ENCODE measurements at places on chromosomes 2 and 18.

DNA sequence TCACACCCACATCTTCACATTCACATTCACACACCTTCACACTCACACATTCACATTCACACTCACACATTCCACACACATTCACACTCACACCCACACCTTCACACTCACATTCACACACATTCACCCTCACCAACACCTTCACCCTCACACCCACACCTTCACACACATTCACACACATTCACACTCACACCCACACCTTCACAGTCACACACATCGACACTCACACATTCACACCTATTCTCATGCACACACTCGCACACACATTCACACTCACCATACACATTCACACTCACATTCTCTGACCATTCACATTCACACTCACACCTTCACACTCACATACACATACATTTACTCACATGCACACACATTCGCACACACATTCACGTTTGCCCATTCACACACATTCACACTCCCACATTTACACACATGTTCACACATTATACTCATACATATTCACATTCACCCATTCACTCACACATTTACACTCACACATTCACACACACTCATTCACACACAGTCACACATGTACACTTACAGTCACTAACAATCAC, 62.7 kb downstream of the BIN1 start:
- no peak for DNase-seq

- no peak for DNase-seq
Measured at GRCh38 chr2:169977530-169977929, 150.3 kb downstream of the UBR3 start.

- DNase-seq = no peak
Measured at GRCh38 chr2:239700686-239701345, 300.0 kb upstream of the HDAC4 start.

DNA sequence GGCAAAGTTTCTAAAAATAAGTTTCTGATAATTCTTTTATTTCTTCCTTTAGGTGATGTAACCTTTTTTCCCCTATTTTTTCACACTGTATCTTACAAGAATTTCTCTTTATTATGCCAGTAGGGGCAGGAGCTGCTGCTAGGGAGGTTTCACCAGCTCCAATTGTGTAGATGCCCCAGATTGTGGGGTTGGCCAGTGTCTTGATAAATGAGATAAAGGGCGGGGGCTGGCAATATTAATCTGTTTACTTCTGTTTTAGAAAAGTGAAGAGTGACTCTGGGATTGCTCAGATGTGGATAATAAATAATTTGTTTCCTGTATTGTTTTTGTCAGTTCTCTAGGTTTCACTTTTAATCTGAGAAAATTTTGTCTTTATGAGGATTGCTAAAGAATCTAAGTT, 190.4 kb downstream of the MC4R start:
- no peak for DNase-seq

GRCh38 chr2:219619235-219619634, 8.2 kb upstream of the SLC4A3 start:
- DNase-seq = no peak

- DNase-seq = no peak
Measured at GRCh38 chr2:122707224-122707824, 951.9 kb downstream of the TSN start.

- no peak for DNase-seq
Measured at GRCh38 chr2:37916512-37917082, 8.5 kb upstream of the RMDN2 start.

DNA sequence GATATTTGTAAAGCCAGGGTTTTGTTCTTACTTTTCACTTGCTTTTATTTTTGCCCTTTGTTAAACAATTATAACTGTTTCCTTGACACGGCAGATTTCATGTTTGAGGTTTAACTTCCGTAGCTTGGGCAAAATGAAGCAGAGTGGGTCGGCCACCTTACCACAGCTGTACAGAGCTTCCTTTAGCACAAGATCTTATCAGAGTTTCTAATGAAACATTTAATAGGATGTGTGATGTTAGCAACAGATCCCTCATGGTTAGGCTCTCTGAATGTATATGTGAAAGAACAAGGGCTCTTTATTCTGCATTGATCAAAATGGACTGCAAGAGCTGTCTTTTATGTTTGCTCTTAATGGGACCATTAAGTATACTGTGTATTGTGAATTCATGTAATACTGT, 22.3 kb downstream of the RNF125 start:
- no peak for DNase-seq

DNA sequence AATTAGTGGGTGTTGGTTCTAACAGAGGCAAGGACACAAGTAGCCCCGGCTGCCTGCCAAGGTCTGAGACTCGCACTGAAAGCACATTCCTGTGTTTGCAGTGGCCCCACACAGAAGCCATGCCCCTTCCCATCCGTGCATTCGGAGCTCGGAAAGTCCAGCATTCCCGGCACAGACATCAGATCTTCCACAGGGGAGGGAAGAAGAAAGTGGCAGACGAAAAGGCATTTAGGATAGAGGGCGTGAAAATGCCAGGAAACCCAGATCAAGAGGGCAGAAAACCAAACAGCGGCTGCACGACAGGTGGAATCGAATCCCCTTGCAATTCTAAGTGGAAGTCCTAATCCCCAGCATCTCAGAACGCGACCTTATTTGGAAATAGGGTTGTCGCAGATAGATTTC, 105.5 kb upstream of the ASB18 start:
- DNase-seq = no peak

GRCh38 chr18:26574958-26575864, 26.9 kb upstream of the KCTD1 start:
- no peak for DNase-seq

- no peak for DNase-seq
Measured at GRCh38 chr2:40361478-40361877, 90.4 kb downstream of the SLC8A1 start.

GRCh38 chr18:74334242-74334893, 18.7 kb downstream of the C18orf63 start:
- DNase-seq = no peak

DNA sequence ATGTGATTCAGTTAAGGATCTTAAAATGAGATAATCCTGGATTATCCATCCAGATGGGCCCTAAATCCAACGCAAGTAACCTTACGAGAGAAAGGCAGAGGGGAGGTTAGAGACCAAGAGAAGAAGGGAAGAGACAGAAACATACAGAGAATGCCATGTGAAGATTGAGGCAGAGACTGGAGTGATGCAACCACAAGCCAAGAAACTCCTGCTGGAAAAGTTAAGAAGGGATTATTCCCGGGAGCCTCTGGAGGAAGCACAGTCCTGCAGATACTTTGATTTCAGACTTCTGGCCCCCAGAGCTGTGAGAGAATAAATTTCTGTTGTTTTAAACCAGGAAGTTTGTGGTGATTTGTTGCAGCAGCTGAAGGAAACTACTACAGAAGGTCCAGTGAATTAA, 992.7 kb downstream of the BCL11A start:
- peak; percentile 9 for DNase-seq

DNA sequence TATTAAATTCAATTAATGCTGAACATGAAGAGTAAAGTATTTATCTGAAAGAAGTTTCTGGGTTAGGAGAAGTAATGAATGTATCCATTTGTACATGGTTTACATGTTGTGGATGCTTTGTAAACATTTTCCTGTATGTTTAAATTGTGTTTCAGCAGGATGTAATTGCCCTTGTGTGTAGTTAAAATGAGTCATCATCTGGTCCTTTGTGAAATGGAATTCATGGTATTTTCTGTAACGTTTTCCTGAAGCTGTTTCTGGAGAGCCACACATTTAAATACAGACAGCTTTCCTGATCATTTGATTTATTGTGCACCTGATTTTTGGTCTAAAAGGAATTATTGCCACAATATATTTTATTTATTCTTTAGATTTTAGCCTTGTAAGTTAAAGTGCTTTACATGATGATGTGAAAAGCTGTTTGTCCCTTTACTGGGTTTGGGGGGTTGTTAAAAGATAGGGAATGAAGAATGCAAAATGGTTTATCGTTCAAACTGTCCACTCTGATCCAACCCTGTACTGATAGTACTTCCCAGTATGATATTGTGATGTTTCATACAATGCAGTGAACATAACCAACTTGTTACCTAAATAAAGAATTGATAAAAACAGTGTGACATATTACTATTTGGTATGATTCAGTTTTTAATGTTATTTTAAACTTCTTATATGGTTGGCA, 41.7 kb upstream of the SLC3A1 start:
- peak; percentile 38 for DNase-seq

- DNase-seq = no peak
Measured at GRCh38 chr2:97733341-97734035, 20.1 kb downstream of the ZAP70 start.

DNA sequence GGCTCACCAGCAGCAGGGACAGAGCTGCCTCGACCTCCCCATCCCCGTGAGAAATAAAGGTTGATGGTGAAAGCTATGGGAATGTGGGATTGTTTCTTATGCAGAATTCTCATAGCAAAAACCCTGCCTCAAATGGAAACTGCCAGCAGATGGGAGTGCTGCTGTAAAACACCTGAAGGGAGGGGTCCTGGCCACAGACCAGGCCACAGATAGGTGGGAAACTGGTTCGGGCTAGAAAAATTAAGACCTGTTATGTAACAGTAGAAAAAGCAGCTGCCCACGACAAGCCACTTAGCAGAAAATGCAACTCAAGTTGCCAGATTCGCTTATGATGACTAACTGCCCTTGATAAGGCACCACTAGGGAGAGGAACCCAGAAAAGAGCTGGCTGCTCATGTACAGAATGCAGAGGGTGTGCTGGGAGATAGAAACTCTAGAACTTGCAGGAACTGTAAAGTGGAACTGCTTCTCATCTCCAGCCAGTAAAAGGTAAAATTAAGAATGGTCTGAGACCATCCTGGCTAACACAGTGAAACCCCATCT, 114.5 kb upstream of the SALL3 start:
- no peak for DNase-seq

All from NT2/D1 (cell line).